Adipocyte (in vitro differentiated cells): ENCODE measurements at places on chromosomes 2 and 18.

DNA sequence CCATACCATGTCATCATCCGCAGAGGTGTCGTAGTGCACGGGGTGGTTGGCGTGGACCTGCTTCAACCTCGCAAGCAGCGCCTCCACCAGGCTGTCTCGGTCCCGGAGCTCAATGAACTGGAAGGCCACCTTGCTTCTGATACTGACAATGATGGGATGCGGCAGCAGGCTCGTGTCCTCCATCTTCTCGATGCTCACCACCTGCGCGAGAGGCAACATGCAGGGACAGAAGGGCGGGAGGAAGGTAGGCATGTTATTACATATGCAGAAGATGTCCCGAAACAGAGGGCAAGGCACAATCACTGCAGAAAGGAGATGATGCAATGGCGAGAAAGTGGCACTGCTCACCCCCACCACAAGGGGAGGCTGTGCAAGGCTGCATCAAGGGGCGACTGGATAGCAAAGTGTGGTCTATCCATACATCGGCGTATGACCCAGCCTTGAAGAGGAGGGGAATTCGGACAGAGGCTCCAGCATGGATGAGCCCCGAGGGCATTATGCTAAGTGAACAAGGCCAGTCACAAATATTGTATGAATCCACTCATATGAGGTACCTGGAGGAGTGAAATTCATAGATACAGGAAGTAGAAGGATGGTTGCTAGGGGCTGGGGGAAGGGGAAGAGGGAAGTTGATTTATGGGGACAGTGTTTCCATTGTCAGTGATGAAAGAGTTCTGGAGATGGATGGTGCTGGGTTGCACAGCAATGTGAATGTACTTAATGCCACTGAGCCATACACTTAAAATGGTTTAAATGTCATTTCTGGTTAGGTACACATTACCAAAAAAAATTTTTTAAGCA, 36.6 kb downstream of the RPL31 start:
- DNase-seq: peak; percentile 17

- DNase-seq: peak; percentile 45
These were observed 14.8 kb downstream of the TRABD2A start for GRCh38 chr2:84866122-84866521.

DNA sequence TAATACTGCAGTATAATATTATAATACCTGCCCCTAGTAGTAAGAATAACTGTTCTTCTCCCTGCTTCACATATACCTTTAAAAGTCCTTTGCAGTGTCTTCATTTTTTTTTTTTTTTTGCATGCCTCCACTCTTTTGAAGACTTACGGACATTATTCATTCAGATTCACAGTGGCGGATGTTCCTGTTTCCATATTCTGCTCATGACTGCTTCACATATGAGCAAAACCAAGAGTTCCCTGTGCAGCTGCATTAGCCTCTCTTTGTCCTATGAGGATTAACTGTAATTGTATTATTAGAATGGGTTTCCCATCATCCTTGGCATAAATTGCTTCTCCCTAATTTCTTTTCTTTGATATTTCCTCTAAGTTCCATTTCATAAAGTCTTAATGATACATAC, 12.8 kb downstream of the IL18RAP start:
- no peak for DNase-seq

DNA sequence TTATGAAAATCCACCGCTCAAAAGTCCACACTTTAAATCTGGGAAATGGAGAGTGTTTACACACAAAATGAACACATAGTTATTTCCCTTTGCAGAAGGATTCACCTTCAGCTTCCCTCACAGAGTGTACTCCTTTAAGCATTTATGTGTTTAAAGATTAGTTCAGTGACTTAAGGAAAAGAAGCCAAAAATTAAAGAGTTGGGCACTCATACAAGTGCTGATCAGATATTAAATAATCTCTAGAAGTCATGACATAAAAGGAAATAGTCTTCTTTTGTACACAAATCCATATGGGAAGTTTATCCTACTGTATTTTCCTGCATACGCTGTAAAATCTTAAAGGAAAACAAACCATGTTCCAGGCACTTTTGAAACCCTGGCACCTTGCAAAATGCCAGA, 174.2 kb downstream of the LNPK start:
- DNase-seq: no peak

DNA sequence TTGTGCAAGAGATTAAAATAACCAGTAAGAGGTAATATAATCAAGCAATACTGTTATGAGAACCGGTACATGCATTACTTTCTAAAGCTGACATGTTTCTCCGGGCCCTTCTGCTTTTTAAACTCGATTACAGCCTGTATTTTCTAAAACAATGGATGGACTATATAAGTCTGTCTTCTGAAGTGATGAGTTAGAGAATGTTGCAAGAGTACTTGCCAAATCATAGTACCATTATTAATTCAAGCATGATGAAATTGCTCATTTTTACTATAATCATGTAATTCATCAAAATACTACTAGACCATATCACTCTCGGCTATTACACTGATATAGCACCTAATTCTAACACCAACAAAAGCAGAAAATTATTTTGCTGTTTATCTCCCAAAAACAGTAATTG, 1240.3 kb upstream of the ACVR2A start:
- no peak for DNase-seq

DNA sequence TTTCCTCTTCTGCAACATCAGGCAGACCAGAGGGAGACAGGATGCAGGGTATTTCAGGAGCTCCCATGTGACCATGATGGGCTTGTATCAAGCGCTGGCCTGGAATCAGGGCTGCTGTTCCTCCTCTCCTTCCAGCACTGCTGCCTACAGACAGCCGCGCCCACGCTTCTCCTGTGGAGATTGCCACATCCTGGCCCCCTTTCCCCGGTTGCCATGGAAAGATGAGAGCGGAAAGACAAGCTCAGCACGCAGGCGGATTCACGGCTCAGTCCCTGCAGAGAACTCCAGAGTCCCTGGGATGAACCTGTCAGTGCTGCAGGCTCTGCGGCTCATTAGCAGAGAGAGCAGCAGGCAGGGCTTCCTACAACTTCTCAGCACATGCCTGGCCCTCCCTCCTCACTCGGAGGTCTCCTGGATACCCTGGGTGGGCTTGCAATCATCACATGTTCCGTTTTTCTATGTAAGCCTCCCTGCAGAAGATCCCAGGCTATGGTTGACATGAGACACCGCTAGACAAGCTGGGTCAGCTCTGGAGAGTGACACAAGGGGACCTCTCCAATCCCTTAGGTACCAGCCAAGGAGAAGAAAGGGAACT, 497.8 kb upstream of the MYT1L start:
- no peak for DNase-seq

DNA sequence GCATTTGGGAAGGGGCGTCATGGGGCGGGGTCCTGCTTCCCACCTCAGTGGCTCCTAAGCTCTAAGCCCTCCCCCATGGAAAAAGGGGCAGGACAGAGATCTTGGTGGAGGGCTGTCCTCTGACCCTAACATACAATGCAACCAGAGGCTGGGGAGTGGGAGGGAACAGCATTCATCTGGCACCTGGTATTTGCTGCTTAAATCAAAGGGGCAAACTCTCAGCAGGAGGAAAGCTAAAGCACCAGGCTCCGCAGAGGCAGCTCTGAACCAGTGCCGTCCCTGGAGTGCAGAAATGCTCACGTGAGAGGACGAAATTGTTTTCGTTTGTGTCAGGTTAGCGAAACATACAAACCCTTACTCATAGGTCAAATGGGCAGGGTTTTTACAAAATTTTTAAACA, 92.7 kb upstream of the PXDN start:
- DNase-seq: peak; percentile 40

DNA sequence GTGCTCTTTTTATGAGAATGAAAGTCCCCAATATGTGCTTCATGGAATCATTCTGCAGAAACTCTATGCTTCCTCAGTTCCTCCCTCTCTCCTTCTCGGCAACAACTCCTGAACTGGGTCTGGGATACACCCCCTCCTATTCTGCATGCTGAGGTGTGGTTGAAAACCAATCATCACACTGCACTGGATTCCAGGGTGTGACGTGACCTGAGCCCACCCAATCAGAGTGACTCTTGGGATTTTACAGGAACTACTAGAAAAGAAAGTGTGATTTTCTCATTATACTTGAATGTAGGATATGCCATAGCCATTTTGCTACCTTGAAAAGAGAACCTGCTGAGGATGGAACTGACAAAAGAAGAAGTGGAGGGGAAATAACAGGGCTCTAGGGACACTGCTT, 36.3 kb downstream of the ACVR1 start:
- no peak for DNase-seq

GRCh38 chr2:26460613-26461031, 17.3 kb downstream of the OTOF start:
- no peak for DNase-seq

DNA sequence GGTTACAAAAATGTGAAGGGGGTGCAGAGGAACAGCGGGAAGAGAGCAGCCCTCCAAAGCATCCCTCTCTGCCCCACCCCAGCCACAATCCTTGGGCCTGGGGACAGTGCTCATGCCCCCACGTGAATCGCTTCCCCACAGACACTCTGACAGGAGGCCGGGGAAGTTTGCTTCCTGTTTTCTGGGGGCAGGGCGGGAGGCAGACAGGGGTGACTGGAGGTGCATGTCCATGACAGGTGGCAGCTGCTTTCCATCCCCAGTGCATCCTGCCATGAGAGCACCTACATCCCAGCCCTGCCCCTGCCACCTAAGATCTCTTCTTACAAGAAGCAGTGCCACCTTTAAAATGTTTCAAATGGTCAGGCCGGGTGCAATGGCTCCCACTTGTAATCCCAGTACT, 47.2 kb upstream of the UBE2F start:
- DNase-seq: no peak

- peak; percentile 35 for DNase-seq
These were observed 83.3 kb downstream of the ICOS start for GRCh38 chr2:204019572-204020501.

DNA sequence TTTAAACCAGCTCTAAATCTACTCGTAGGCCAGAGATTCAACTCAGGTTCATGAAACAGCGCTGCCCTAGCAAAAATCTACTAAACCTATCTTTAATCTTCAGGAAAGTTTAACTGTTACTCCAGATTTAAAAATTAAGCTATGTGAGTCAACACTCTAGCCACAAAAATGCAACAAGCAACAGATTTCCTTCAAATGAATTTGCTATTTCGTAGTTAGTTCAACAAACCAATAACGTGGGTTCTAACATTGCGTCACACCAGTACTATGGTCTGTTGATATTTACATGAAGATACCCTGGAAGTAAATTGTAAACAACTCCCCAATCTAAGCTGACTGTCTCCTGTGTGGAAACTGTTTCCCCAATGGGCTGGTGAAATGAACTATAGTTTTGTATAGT, 71.2 kb downstream of the FIGN start:
- peak; percentile 79 for DNase-seq

GRCh38 chr2:48900321-48901014, 144.9 kb upstream of the LHCGR start:
- DNase-seq: peak; percentile 44

DNA sequence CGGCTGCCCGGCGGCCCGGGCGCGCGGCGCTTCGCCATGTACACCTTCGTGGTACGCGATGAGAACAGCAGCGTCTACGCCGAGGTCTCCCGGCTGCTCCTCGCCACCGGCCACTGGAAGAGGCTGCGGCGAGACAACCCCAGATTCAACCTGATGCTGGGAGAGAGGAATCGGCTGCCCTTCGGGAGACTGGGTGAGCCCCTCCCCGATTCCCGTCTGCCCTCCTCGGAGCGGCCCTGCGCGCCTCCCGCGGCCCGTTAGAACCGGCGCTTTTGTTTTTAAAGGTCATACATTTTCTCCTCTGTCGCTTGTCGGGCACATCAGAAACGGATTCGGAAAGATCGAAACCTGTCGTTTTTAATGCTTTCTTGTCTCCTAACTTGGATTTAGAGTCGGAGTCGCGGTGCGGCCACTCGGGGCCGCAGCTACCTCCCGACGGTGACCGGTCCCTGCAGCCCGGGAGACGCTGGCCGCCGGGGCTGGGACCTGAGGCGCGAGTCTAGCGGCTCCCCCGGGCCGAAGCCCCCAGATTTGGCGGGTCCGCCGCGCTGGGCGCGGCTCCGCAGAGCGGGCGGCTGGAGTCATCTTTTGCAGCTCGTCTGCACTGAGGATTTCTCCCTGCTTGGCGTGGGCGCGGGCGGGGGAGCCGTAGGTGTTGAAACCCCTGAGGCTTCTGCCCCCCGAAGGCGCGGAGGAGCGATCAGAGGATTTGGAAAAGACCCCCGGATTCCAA, 519 bp downstream of the TTL start:
- DNase-seq: peak; percentile 67

DNA sequence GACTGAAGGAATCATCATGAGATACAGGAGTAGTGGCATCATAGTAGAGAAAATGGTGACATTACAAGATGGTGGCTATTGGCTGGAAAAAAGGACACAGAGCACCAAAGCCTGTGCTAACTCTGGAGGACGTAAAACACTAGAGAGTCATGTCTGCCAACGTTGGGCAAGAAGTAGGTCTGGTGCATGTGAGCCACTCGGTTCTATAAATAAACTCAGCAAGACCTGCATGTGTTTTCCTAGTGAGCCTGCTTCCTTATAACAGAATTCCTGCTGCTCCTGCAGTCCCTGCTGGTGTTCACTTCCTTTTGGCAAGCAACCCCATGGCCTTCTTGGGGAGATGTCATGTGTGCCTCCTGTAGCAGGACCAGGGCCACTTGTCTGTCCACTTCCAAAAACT, 325.2 kb downstream of the OSR1 start:
- DNase-seq: no peak

- DNase-seq: no peak
These were observed 79.6 kb downstream of the GAREM1 start for GRCh38 chr18:32391126-32391525.

DNA sequence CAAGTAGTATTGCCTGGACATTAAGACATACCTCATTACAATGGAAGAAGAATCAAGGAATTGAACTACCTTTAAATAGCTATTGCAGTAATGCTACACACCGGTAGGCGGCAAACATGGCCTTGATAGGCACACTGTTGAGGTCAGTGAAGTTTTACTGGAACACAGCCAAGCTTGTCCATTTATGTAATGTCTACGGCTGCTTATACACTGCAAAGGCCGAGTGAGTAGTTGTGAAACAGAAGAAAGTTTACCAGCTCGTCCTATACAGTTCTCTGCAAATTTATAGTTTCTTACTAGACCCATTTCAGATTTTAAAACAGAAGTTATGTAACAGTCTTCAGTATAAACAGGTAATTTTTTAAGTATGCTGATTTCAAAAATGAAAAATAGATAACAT, 38.8 kb downstream of the PPP4R1 start:
- peak; percentile 98 for DNase-seq

GRCh38 chr2:184692141-184692734, 93.9 kb downstream of the ZNF804A start:
- DNase-seq: peak; percentile 47

DNA sequence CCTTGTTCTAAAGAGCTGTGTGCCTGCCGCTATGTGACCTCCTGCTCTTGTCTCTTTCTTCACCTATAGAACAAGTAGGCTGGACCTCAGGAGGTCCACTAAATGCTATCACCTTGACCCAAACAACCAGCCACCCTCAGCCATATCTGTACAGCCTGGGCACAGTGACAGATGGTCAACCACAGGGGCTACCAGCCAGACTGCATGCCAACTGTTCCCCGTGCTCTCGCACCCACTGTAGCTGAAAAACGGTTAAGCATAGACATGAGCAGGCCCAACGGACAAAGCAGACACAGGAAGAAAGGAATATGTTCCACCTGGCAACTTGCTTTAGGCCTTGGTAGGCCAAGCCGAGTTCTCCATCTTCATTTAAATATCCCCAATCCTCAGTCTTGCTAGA, 43.2 kb upstream of the ACAA2 start:
- DNase-seq: no peak
